Stimulated activated CD8-positive, alpha-beta memory T cell treated with anti-CD3 and anti-CD28 coated beads, Interleukin-12 subunit alpha, Interleukin-12 subunit beta, amount 100 ng/mL, for 1 hour (primary cell): ENCODE measurements at places on chromosomes 13 and 19.

GRCh38 chr19:29278716-29279115 is 65.8 kb upstream of the UQCRFS1 start:
- no peak for DNase-seq

- no peak for DNase-seq
These were observed 33.4 kb downstream of the PEPD start for GRCh38 chr19:33487901-33488800.

GRCh38 chr19:34480971-34481841 is at the start of gene WTIP:
WTIP (plus strand) TSS chr19:34481758; CDS start chr19:34481975, 217 bp downstream.
- DNase-seq, result no peak

GRCh38 chr19:50649433-50650391 is at the start of gene C19orf81:
C19orf81 (plus strand) TSS chr19:50649445; CDS start chr19:50649445, 0 bp downstream.
- DNase-seq, result no peak

DNA sequence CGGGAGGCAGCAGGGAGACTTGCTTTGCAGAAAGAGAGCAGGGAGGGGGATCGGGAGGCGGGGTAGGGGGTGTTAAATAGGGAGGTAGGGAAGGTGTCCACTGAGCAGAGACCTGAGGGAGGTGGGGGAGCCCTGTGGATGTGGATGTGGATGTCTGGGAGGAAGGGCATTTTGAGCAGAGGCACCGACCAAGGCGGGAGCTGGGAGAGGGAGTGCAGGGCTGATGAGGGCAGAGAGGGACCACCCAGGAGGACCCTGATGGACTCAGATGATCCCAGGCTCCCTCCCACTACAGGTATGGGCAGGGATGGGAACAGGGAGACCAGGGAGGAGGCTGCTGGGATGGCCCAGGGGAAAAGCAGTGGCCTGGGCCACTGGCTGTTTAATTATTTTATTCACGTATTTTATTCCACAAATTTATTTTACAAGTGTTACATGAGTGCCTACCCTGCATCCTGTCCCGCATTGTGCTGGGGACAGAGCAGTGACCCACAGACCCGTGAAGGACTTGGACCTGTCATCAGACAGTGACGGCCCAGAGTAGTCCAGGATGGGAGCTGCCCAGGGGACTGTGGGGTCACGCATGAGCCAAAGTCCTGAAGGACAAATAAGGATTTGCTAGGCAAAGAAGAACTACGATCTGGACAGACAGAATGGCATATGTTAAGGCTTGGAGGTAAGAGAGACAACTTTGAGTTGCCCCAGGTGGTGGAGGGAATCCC is 5.3 kb downstream of the GRAMD1A start:
- DNase-seq, result no peak

- no peak for DNase-seq
These were observed 83.4 kb downstream of the MIPEP start for GRCh38 chr13:23805821-23806220.

GRCh38 chr19:15381864-15382263 is 2.3 kb upstream of the AKAP8 start:
- no peak for DNase-seq

DNA sequence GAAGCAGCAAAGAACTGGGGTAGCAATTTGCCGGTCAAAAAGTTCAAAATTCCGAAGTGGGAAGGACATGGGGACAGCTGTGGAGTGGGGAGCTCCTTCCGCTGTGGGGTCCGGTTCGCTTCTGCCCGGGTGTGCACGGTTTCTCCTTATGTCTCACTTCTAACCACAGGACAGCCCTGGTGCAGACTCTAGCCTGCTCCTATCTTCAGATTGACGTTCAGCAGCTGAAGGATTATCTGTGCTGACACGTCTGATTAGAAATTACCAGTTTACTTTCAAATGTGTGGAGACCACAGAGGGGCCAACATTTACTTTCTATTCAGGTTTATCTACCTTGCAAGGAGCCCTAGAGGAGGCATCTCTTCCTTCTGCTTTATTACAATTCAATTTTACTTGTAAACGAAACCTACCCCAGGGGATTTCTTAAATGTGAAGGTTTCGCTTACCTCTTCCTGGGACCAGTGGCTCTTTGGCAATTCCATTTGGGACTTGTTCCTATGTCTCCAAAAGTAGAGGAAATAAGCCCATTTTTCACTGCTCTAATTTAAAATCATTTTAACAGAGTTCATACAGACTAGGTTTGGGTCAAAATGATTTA is 27.3 kb downstream of the LHFPL6 start:
- DNase-seq, result no peak

- DNase-seq, result no peak
These were observed 270.0 kb downstream of the SLITRK6 start for GRCh38 chr13:85529218-85529594.

- no peak for DNase-seq
These were observed 140.0 kb downstream of the MYO16 start for GRCh38 chr13:108769213-108770070.

- no peak for DNase-seq
These were observed at the start of gene MAST1 for GRCh38 chr19:12838182-12838885. MAST1 (plus strand) TSS chr19:12838515; CDS start chr19:12838573, 58 bp downstream.

- no peak for DNase-seq
These were observed 184.7 kb downstream of the LACC1 start for GRCh38 chr13:44064357-44064756.

GRCh38 chr19:566844-567243 is 5.6 kb upstream of the BSG start:
- DNase-seq, result no peak

DNA sequence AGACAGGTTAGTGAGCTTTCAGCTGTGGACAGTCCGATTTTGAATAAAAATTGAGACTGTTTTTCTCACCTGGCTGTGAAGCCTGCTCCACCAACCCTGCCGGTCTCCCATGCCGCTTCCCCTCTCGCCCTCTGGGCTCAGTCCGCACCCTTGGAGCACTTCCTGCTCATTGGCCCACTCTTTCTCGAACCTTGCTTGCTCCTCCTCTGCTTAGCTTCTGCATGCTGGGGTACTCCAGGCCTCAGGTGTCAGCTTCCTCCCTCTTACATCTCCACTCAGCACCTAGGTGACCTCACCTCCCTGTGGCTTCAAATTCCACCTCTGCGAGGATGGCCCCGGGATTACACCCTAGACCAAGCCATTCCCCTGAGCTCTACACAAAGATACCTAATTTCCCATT is 39.6 kb downstream of the C13orf42 start:
- no peak for DNase-seq

- no peak for DNase-seq
These were observed 22.7 kb downstream of the SLC25A15 start for GRCh38 chr13:40812102-40812501.

DNA sequence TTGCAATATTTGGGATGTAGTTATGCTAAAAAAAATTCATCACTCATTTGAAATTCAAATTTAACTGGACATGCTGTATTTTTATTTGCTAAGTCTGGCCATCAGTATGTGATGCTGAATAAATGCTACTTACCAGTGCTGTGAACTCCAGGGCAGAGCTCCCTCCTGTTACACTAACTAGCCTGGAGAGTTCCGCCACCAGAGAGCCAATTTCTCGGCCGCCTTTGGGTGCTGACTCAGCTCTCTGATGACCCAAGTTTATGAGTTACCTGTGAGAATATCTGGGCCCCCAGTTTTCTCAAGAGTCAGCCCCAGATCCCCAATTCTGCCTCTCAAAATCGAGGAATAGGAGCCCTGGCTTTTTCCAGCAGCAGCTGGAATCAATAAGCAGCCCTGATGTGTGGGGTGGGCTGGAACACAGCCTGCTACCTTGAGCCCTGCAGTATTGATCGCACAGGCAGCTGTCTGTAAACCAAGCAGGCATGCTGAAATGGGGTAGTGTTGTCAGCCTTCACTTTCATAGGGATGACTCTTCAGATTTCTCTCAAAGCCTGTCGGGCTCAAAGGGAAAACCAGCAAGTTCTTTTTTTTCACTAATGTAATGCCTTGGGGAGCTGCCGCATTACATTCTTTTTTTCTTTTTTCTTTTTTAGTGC is 113.7 kb downstream of the DNAJC15 start:
- DNase-seq, result no peak

DNA sequence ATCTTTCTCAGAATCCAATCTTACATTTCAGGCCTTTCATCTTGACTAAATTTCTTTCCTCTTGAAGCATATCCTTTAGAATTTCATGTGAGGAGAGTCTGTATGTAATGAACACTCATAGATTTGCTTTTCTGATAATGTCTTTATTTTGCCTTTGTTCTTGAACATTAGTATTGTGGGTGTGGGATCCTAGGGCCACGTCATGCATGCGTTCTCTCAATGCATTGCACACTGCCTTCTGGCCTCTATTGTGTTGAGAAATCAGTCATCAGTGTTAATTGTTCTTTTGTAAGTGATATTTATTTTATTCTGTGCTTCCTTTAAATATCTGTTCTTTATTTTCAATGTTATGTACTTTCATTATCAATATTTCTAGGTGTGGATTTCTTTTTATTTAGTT is 364.9 kb downstream of the OXGR1 start:
- DNase-seq, result no peak

DNA sequence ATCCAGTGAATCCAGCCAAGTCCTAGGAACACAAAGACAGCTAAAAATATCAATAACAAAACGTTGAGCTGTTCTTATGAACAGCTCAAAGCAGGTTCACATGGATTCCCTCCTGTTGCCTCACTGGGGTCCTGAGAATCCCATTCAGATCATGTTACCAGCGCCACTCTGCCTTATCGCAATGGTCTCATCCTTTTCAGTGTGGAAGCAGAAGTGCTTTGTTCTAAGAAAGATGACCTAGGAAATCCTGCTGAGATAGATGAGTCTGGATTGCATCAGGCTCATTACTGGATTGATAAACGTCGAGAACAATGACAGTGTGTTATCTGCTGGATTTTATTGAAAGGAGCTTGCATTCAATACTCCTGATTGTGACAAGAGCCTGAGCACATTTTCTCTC is 87.0 kb downstream of the SLAIN1 start:
- DNase-seq, result no peak

DNA sequence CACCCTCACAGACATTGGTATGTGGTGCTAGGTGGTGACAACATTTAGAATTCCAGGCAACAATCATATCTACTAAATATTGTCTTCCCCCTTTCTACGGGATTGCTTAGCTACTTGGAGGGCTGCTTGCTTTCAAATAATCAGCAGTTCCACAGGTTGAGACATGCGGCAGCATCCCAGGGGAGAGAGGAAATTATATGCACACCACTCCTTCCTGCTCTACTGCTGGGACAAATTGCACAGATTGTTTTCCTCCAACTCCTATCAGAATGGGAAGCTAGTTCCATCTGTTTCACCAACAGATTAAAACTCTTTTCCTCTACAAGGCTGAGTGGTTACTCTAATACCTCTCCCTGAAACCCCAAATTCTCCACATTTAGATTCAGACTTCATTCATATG is 275.4 kb downstream of the DNAJC15 start:
- DNase-seq, result no peak
